Stimulated activated CD8-positive, alpha-beta memory T cell treated with anti-CD3 and anti-CD28 coated beads, Interleukin-15, amount 100 ng/mL, for 4 hours (primary cell): ENCODE measurements at places on chromosomes 7 and 10.

DNA sequence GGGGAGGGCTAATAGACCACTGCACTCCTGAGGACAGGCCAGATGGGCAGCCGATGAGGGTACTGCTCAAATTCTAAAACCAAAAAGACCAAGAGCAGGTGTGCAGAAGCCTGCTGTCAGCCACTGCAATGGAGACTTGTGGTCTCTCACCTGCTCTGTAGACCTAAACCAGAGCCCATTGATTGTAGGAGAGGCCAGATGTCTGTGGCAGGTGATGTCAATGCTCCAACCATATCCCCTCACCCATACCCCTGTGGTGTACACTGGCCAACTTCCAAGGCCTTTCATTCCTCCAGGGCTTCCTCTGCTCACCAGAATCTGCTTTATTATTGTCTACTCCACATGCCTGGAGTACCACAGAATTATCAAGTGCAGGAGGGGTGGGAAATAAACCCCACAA is 116.9 kb upstream of the CHST15 start:
- DNase-seq = no peak

DNA sequence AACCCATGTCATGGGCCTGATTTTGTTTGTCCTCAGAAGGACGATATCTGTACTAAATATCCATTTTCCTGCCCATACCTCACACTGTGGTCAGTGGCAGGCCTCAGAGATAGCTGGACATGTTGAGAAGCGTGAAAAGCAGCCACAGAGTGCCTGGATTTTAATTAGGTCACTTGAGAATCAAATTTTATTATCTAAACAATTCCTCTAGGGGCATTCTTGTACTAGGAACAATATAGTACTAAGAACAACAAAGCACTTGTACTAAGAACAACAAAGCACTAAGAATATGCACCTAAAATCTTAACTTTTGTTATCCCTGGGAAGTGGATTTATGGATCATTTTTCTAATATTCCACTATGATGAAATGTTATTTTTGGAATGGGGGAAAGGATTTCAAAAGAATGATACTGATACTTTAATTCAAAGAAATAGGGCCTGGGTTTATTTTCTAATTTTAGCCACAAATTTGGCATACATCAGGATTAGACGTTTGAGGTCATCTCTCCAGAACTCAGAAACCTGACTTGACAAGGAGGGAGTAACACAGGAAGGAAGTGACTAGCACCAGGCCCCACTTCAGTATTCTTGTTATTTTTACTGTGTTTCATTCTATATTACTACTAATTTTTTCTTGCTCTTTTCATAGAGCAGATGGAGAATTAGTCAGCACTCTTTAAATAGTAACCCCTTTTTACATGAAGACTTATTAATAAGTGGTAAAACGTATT is 112.2 kb downstream of the EXOC4 start:
- no peak for DNase-seq

- no peak for DNase-seq
These were observed 2.3 kb downstream of the DNMBP start for GRCh38 chr10:100007231-100008141.

DNA sequence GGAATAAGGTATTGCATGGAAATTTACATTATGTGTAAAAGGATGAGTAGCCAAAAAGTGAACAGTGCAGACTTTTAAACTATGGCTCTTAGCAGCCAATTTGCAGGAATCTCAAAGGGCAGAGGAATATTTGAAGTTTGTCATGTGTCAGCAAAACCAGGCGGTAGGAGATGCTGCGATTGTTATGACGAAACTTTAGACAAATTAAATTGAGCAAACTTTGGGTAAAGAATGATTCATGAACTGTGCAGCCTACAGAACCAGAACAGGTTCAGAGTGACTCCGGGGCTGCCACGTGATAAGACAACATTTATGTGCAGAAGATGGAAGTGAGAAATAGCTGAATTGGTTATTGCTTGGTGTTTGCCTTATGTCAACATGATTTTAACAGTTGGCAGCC is 39.2 kb upstream of the CCDC6 start:
- DNase-seq = no peak

- DNase-seq = no peak
These were observed 138.9 kb upstream of the FERD3L start for GRCh38 chr7:19284136-19284535.

- DNase-seq = no peak
These were observed 20.3 kb downstream of the AASS start for GRCh38 chr7:122123746-122124145.

DNA sequence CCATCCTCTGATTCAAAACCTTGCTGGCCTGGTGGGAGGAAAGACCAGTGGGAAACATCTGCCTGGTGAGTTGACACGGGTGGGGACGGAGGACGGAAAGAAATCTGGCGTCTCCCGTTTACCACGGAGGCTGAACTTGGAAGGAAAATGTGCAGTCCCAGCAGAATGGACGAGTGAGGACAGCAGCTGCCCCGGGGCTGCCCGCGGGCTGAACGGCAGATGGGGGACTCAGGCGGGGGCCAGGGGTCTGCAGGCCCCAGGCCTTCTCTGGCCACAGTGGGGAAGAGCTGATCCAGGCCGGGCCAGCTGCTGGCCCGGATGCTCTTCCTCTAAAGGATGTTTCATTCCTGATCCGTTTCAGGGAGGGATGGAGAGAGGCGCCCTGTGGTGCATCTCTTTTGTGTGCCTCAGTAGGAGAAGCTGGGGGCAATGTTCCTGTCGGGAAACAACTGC is 147.5 kb upstream of the CHST15 start:
- no peak for DNase-seq

GRCh38 chr7:45184326-45185027 is 26.9 kb downstream of the RAMP3 start:
- DNase-seq = no peak

GRCh38 chr10:36647540-36647939 is 477.9 kb upstream of the ANKRD30A start:
- no peak for DNase-seq

DNA sequence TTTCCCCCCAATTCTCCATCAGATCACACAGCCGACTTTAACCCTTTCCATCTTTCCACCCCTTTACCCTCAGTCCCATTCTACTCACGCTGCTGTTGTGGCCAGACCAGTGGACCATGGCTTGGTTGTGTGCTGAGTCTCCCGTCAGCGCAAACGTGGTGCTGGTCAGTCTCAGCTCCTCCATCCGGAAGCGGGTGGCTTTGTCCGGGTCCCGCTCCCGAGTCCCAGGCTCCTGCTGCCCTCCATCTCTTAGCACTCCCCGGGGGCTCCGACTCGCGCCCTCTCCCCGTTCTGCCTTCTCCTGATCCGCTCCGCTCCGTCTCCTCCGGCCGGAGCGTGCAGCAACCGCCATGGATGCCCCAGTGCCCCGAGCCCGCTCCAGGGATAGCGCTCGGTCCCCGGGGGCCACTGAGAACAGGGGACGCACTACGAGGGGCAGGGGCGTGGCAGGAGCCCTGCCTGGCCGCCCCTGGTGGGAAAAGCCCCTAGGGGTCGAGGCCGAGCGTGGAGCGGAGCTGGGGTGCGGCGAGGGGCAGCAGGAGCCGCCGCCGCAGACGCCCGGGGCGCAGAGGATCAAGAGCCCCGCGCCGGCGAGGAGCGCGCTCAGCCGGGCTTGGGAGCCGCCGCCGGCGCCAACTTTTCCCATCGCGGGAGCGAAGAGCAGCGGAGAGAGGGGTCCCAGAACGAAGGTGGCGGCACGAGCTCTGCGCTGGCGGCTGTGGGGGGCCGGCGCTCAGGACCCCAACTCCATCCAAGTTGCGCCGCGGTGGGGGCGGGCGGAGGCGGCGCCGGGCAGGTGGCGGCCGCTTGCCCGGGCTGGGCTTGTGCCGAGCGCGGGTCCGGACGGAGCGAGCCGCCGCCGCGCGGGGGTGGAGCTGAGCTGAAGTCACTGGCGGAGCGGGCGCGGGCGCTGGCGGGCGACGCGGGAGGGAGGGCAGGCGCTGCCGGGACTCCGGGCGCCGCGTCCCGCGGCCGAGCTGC is at the start of gene SORCS1:
TSS of gene SORCS1 (minus strand) at position 826 of the 981 bp plus-strand sequence.
- no peak for DNase-seq

GRCh38 chr10:118272767-118273166 is 69.4 kb downstream of the FAM204A start:
- no peak for DNase-seq

DNA sequence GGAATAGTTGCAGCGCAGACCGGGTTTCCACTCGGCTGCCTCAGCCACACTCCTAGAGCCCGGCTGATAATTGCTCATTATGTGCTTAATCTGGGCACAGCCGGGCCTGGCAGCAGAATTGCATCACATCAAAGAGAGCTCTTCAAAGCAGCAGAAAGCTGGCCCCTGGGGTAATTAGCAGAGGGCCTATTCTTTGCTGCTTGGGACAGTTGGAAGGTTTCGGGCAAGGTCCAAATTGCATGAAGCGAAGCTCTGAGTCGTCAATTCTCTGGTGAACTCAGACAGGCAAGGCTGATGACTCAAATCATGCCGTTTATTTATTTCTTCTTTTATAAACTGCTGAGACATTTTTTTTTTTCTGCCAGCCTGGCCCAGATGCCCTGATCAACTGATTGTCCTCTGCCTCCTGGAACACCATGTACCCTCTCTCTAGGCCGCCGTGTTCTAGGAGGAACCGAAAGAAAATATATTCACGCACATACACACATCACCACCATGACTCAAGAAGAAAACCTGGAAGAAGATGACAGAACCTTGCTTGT is 242.2 kb downstream of the RAB11FIP2 start:
- DNase-seq = no peak

DNA sequence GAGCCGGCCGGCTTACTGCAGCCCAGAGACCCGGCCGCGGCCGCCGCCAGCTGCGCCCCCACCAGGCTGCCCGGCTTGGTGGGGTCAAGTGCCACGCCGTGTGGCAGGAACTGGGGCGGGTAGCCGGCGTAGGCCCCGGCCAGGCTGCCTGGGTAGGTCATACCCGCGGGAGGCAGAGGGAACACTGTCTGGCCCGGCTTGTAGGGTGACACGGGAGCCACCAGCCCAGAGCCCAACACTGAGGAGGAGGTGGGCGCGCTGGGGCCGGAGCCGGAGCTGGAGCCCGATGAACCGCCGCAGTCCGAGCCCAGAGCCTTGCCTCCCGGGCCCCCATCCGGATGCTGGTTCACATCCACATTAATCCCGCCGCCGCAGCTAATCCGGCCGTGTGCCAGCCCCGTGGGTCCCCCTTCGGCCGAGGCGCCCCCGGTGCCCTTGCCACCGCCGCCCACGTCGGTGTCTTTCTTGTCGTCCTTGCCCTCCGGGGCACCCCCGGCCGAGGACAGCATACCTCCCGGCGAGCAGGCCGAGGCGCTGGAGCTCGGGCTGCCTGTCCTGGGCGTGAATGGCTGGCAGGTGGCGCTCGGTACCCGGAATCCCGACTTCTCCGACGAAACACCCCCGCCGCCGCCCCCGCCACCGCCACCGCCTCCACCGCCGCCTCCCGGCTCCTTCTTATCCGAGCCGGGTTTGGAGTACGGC is 2.0 kb downstream of the ZNF503 start:
- no peak for DNase-seq

GRCh38 chr7:79282882-79283602 is 170.4 kb downstream of the MAGI2 start:
- no peak for DNase-seq

- no peak for DNase-seq
These were observed 213.1 kb downstream of the CREB5 start for GRCh38 chr7:28625432-28625831.

- no peak for DNase-seq
These were observed 273.1 kb upstream of the NEBL start for GRCh38 chr10:21170216-21170615.

- DNase-seq = no peak
These were observed 17.8 kb downstream of the ESYT2 start for GRCh38 chr7:158811461-158811860.

DNA sequence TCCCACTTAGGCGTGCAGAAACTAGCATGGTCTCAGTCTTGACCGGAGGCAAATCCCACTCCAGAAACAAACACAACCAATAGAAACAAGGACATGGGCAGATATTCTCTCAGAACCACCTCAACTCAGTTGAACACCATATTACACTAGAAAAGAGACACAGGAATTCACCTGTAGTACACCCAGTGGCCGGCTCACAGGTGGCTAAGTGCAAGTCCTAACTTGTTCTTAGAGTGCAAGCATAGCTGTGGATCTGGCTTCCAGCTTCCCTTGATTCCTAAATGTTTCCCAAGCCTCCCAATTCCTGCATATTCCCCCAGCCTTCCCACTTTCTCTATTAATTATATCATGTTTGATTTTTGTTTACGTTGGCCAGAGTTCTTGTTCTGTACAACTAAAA is 164.4 kb downstream of the TPK1 start:
- DNase-seq = no peak

DNA sequence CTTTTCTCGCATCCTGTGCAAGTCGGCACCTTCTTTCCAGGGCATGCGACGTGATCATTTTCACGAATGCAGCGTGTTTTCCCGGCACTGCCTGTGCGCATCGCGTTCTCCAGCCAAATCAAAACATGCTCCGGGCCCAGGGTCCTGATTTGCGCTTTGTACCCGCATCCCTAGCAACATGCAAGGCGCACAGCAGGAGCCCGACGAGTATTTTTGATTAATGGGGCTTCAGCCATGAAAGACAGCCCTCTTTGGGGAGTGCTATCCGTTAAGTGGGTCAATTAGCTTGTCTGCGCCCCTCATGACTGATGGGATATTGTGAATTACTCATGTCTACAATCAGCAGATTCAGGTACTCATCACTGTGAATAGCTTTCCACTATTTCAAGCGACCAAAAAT is 243.3 kb upstream of the RNF32 start:
- no peak for DNase-seq

DNA sequence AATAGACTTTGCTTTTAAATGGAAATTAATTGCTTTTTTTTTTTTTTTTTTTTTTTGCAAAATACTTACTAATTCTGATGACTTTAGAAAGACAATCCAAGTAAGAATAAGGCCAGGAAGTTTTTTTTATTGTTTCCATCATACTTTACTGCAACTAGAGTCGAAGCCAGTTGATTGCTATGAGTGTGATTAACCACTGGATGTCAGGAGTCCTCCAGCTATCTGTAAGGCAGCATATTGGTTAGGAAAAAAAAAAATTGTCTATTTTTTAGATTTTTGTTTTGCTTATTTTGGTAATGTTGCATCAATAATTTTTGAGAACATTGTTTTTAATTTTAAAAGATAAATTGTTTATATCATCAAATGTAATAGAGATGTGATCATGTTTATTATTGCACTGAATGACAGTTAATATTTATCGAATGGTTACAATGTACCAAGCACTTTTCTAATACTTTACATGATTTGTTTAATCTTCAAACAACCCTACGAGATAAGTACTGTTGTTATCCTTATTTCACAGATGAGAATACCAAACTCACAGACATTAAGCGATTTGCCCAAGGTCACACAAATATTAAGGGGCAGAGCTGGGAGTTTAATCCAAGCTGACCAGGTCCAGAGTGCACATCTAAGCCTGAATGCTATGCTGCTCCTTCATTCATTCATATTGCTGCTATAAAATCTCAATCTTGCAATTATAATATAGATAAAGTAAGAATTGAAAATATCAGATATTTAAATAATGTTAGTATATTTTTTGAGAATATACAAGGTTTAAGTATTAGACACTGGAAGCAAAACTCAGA is 19.9 kb upstream of the LMOD2 start:
- no peak for DNase-seq

GRCh38 chr10:62640411-62640810 is 164.1 kb upstream of the ADO start:
- DNase-seq = no peak

GRCh38 chr7:39948375-39948955 is 1.6 kb upstream of the CDK13 start:
- DNase-seq = no peak

GRCh38 chr7:3914051-3914775 is 613.2 kb downstream of the SDK1 start:
- DNase-seq = no peak

GRCh38 chr10:36493516-36493880 is 631.9 kb upstream of the ANKRD30A start:
- no peak for DNase-seq
